ENCODE measurements at places on chromosomes 2 and 18.

DNA sequence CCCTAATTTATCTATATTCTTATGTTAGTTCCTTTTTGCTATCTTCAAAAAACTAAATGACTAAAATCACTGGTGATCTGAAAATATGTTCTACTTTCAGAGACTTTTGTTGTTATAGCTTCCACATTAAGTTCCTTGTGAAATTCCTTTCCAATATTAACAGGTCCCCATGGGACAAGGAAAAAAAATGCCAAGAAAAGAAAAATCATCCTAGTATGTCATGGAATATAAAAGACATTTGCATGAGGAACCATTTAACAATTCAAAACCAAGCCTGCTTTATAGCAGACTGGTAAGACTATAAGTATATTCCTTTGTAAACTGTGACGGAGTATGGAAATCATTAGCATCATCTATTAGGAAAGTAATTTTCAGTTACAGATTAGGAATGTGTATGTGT, 48.1 kb downstream of the COBLL1 start:
- no peak for DNase-seq

DNA sequence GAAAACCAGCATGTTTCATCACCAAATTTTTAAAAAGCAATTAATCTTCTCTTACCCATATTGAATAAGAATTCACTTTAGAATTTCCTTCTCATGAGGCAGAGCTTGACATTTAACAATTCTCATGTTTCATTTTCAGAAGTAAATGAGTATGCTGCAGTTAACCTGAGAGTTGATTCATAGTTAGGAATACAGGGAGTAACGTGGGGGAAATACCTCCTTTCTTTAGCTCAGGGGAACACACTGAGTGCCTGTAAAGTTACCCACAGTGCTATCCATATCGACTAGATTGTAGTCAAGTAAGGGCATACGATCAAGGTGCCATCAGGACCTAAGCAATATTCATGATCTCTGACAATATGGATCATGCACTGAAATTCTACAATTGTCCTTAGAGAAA, 38.9 kb upstream of the ATIC start:
- DNase-seq = no peak

- no peak for DNase-seq
Observed at GRCh38 chr2:148876595-148877402, 1.8 kb downstream of the KIF5C start.

DNA sequence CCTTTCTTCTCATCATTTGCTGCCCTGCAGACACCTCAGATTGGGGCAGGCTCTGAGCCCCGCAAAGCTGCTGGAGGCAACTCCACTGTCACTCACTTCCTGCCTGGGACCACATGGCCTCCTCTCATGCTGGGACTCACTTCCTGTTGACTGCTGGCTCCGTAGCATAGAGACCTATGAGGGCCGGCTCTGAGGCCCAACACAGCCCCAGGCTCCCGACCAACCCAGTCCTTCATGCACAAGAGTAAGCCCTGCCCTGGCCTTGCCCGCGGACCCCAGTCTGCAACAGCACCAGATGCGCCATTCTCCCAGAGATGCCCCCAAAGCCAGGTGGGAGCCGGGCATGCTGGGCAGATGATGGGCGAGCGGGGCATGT, 55.7 kb downstream of the DNMT3A start:
- DNase-seq = no peak

DNA sequence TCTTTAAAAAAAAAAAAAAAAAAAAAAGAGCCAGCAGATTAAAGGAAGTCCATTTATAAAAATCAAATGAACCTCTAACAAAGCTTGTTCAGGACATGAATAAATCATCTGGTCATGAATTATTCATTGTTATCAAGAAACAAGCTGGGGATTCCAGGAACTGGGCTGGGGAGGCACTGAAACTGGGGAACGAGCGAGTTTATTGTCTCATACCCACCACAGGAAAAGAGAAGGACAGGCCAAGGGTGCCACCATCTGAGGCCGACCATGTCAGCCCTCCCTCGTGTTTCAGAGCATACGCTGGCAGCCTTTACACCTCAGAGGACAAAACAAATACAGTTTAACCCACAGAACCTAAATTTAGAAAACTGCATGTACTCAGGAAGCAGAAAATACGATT, 164.2 kb downstream of the VWC2L start:
- no peak for DNase-seq

- no peak for DNase-seq
Observed at GRCh38 chr2:159775021-159775420, 23.0 kb downstream of the CD302 start.

GRCh38 chr18:3223356-3223755, 3.6 kb upstream of the MYOM1 start:
- no peak for DNase-seq

DNA sequence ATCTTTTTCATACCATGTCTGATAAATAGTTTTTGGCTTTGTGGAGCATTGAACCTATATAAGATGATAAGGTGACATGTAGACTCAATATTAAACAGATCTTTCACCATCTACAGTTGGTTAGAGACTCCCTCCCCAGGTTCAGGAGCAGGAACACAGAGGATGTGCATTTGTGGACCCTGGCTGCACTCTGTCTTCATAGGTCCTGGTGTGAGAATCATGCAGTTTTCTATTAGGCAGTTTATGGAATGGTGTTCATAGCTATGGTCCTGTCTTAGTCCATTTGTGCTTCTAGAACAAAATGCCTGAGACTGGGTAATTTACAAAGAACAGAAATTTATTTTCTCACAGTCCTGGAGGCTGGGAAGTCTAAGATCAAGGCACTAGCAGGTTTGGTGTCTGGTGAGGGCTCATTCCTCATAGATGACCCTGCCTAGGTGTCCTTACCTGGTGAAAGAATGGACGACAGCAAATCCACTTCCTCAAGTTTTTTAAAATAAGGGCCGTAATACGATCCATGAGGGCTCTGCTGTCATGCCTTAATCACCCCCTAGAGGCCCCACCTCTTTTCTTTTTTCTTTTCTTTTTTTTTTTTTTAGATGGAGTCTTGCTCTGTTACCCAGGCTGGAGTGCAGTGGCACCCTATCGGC, 35.3 kb upstream of the FAM98A start:
- no peak for DNase-seq

GRCh38 chr2:223601932-223602666, at the start of gene SCG2:
Gene SCG2, minus strand, starts transcription at chr2:223602361. Its CDS starts 3,079 bp downstream, at chr2:223599282.
- no peak for DNase-seq

DNA sequence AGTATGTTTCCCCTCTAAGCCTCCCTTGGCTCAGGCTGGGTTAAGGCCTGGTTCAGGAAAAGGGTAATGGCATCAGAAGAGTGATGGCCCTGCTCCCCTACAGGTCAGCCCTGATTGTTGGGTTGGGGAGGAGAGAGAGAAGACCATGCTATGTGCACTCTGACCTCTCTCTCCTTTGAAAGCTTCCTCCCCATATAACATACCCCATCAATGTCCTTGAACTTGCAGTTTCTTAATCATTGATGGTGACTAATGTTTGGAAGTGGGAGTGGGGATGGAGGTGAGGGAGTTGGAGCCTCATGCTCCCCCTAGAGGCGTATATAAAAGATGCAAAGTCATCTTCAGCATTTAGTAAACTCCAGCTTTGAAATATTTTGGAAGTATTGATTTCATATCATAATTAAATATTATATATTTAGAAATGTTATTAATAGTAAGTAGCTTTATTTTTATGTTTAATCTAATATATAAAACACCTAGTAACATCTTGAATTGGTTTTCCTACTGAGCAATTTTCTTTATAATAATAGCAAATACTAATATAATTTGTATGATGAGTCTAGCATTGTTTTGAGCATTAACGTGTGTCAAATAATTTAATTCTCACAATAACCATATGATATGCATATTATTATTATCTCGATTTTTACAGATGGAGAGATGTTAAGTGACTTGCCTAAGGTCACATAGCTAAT, 8.8 kb downstream of the PLCL1 start:
- no peak for DNase-seq

- DNase-seq = peak; percentile 83
Observed at GRCh38 chr2:8606226-8606625, 75.6 kb upstream of the ID2 start.

DNA sequence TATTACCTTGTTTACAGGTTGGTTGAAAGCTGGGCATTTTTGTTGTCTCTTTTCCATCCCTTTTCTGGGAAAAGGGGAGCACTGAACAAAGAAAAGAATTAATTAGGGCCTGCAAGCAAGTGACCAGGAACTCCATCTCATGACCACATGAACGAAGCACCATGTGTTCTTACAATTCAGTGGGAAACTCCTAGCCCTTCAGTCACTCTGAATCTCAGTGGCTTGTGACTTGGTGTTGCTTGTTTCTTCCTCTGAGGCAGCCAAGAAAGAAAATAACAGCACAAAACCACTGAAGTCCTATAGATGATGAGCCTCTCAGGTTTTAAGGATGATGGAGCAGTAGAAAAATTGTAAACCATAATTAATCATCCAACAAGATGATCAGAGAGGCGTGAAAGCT, 129.1 kb upstream of the CAB39 start:
- no peak for DNase-seq

- no peak for DNase-seq
Observed at GRCh38 chr2:106561356-106561755, 74.2 kb downstream of the CD8B2 start.

- no peak for DNase-seq
Observed at GRCh38 chr2:45614330-45614729, 3.3 kb upstream of the SRBD1 start.

- DNase-seq = no peak
Observed at GRCh38 chr2:12704378-12704777, 12.4 kb upstream of the TRIB2 start.

DNA sequence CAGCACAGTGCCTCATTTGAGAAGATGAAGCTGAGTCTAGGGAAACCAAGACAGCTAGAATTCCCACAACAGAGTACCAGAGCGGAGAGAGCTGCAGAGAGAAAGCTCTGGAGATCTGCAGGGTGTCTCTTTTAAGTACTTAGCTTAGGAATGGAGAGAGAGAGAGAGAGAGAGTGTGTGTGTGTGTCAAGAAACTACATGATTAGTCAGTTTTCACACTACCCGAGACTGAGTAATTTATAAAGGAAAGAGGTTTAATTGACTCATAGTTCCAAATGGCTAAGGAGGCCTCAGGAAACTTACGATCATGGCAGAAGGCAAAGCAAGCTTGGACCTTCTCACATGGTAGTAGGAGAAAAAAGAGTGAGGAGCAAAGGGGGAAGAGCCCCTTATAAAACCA, 64.0 kb downstream of the HIBCH start:
- no peak for DNase-seq

DNA sequence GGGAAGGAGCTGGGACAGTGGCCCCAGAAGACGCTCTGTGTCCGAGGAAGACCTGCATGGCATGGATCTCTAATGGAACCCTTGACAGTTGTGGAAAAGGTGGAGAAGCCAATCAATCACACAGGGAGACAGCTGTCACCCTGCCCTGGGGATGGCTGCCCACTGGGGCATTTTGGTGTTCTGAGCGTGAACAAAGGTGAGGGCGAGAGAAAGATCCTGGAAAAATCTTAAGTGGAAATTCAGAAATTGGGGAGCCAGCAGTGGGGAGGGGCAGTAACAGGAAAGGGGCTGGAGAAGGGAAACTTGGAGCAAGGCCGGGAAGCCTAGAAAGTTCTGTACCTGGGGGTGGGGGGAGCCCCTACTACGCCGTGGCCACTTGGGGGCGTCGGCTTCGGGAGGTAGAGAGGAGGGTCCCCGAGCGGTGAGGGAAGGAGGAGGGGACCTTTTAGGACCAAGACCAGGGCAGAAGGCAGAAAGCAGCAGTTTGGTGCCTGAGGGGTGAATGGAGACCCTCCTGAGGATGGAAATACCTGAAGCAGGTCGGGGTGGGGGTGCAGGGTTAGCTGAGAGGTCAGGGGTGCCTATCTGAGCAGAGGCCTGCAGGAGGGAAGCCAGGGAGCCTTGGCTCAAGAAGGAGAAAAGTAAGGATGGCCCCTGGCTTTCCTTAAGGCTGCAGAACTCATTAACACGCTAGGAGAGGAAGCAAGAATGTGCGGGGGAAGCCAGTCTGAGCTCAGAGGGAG, 30.0 kb downstream of the NGEF start:
- no peak for DNase-seq

GRCh38 chr2:120436885-120437603, 91.1 kb downstream of the INHBB start:
- no peak for DNase-seq

DNA sequence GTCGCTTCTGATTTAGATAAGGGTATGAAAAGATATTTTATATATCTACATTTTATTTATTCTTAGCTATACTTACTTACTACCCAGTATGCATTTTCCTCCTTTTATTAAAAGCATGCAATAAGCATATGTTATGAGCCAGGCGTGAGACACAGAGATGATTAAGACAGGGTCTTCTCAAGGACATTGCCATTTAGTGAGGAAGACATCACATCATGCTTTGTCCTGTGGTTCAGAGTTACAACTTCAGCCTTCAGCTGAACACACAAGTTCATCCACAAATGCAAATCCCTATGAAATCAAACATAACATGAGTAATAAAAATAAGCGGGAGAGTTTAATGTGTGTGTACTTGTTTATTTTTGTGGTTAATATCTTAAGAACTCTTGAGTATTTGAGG, 30.2 kb downstream of the GRHL1 start:
- DNase-seq = no peak

GRCh38 chr2:140502951-140503630, 1627.7 kb downstream of the LRP1B start:
- DNase-seq = no peak

DNA sequence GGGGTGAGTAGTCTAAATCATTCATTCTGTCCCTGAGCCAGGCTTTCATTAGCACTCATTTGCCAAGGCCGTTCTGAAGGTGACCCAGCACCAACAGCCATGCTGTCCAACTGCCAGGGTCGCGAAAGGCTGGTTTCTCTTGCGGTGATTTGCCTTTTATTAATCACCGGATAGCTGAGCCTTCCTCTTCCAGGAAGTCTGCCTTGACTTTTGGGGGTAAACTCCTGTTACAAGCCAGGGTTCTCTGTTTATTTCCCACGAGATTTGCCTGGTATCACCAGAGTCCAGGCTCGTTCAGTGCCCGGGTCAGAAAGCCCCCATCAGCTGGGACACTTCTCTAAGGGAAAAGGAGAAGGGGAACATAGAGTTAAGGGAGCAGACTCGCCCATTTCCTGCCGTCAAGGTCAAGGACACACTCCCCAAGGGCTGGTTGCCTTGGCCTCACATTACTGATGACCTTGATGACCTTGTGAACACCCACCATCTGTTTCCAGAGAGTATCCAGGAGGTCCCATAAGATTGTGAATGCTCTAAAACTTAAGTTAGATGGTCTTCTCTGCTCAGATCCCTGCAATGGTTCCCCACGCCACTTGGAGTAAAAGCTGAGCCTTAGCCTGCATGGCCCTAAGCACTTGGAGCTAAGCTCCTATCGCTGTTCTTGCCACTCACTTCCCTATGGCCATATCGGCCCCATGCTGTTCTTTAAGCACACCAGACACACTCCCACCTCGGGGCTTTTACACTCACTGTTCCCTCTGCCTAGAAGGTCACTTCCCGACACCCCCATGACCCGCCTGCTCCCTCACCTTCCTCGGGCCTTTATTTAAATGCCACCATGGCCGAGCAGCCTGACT, 118.0 kb upstream of the STPG4 start:
- DNase-seq = no peak

DNA sequence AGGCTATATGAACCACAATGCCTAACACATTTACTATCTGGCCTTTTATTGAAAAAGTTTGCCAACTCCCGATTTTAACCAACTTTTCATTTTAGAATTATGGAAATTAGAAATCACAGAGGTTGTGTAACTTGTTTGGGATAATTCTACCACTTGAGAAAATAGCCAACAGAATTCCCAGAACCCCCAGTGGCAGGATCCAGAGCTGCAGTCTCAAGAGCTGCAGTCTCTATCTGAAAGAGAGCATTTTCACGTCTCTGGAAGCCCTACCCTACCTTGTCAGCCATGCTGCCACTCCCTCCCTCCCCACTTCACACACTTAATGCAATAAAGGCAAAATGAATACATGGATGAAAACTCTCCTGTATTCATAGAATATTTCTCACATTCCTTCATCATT, 23.4 kb upstream of the TSPYL6 start:
- DNase-seq = no peak

GRCh38 chr18:51400721-51401120, 203.2 kb upstream of the MEX3C start:
- no peak for DNase-seq
